Aorta (tissue), 5 donors: ENCODE measurements at places on chromosomes 2 and 18. TPM values are rescaled to one million over a fixed set of nuclear protein-coding genes. Genes with fewer than 3 reads are reported as not detected.

GRCh38 chr2:53006980-53007379 lies 760.6 kb upstream of the CHAC2 start:
- DNase-seq, result no peak

DNA sequence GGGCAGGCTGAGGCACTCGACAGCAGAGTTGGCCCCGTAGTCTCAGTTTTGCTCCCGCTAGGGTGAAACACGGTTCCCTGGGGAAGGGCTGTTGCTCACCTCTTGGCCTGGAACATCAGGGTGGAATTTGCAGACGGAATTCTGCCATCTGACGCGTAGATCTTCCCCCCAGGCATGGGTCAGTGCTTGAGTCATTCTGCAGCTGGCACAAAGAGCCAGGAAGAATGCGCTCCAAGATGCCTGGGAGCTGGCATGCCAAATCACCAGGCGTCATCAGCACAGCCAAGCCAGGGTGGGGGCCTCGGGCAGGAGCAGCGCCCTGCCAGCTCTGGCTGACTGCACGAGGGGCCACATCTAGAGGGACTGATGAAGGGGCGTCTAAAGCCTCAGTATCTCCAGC lies 42.7 kb downstream of the ODC1 start:
- DNase-seq, result peak; percentile 90

GRCh38 chr18:46013484-46014189 lies 46.5 kb upstream of the EPG5 start:
- DNase-seq, result no peak

DNA sequence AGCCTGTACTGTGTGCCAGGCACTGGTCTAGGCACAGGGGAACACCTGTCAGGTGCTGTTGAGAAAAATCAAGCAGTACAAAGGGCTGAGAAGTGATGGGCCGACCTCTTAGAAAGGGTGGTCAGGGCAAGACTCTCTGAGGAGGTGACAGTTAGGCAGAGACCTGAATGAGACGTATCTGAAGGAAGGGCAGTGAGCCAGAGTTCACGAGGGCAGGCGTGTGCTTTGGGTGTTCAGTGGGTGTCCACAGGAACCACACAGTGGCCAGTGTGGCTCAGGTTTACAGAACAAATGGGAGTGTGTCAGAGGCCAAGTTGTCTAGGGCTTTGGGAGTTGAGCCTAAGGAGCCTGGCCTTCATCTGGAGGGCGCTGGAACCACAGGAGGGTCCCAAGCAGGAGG lies 6.2 kb downstream of the ARMC9 start:
- DNase-seq, result no peak

- peak; percentile 90 for DNase-seq
These were observed 316.5 kb downstream of the CYP26B1 start for GRCh38 chr2:71831193-71831577.

GRCh38 chr2:200614249-200614648 lies 28.4 kb downstream of the AOX1 start:
- DNase-seq, result no peak

DNA sequence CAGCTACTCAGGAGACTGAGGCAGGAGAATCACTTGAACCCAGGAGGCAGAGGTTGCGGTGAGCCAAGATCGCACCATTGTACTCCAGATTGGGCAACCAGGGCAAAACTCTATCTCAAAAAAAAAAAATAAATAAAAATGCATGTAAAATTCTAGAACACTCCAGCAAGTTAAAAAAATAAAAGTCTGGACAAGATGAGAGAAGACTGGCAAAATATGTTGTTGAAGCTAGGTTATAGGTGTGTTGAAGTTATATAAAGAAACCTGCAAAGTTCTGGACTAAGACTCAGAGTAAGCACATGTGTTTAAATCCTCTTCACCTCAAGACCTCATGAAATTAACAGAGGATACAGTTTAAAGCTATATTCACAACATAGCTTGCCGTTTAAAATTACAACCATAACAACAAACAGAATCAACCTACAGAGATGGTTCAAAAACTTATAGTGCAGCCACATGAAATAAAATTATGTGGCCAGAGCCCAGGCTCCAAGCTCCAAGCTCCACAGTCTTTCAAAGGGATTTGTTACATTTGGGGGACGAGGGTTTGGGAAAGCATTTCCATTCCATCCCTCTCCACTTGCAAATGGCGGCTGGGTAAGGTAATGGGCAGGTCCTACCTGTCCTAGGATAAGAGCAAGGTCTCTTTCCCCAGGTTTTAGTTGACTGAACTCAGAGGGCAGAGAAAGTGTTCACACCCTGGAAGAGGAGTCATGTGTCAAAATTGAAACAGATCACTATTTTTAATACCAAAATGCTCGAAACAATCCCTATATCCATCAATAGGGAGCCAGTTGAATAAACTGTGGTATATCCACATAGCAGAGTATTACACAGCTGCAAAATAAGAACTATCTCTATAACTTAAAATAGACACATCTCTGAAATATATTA lies 59.9 kb upstream of the MYCN start:
- no peak for DNase-seq

DNA sequence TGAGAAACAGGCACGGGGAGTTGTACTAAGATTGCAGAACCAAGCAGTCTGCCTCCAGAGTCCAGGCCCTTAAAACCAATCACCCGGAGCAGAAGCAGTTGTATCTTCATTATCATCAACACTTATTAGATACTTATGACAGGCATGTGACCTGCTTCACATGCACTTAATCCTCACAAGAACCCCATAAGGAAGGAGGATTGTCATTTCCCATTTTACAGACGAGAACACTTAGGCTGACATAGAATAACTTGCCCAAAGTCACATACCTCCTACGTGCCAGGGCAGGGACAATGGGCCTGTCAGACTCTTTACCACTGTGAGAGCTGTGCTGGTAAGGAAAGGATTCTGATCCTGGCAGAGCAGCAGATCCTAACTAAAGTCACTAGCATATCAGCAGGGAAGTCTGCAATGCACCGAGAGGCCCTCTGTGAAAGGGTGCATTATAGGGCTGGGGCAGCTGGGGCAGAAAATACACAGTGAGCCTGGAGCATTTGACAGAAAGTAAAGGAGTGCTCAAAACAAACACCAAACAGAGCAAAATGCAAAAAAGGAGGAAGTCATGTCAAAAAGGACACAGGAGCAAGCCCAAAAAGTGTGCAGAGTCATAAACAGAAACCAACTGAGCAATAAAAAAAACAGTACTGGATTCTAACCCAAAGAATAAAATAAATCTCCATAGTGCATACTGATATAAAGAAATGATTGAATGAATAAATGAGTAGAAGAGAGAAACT lies 55.9 kb upstream of the SP3 start:
- DNase-seq, result no peak

DNA sequence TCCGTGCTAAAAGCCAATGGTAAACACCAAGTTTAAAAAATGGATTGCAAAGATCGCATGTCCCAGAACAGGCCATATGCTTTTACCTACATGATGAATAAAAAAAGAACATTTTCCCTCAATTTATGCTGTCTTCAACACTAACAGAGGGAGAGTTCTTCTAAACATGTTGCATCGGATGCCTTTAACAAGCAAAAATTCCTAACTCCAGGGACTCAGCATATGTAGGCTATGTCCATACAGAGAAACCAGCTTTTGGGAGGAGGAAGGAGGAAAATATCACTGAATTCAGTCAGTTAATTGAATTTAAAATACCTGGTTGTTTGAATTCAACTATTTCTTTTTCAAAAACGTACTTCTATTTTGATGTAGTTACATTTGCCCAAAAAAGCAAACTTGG lies 28.6 kb downstream of the BCL11A start:
- no peak for DNase-seq

DNA sequence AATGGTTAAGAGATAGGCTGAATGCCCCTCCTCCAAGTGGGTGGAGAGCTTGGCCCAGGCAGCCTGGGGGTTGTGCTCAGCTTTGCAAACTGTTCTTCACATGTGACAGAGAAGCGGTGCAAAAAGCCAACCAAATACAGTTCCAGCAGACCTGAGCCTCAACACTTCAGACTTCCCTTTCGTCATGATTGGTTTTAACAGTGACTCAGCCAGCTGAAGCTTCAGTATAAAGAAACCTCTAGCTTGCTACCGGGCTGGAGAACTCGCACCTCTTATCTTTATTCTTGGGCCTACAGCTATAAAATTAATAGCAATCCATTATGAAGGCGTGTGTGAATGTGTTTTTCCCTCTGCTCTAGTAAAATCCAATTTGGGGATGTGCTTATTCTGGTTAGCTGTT lies 20.0 kb downstream of the SETBP1 start:
- DNase-seq, result no peak

- no peak for DNase-seq
These were observed 134.3 kb downstream of the SOCS6 start for GRCh38 chr18:70423120-70423519.

- DNase-seq, result no peak
These were observed 47.5 kb downstream of the KCNIP3 start for GRCh38 chr2:95344656-95345055.

DNA sequence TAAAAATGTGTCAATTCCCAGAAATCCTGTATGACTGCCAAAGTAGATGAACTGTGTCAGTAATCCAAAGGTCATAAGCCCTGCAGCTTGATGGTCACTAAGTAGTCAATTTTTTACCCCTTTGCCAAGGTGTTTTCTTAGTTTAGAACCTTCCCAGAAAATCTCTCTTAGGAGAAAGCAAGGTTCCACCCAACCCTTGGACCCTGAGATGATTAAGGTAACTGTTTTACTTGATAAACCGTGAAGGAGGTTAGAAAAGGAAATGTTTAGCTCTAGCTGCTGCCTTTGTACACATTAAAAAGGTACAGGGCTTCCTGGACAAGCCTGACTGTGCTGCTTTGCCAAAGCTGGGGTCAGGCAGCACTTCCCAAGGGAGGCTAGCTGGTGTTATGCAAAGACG lies 24.4 kb upstream of the LRP2 start:
- no peak for DNase-seq

DNA sequence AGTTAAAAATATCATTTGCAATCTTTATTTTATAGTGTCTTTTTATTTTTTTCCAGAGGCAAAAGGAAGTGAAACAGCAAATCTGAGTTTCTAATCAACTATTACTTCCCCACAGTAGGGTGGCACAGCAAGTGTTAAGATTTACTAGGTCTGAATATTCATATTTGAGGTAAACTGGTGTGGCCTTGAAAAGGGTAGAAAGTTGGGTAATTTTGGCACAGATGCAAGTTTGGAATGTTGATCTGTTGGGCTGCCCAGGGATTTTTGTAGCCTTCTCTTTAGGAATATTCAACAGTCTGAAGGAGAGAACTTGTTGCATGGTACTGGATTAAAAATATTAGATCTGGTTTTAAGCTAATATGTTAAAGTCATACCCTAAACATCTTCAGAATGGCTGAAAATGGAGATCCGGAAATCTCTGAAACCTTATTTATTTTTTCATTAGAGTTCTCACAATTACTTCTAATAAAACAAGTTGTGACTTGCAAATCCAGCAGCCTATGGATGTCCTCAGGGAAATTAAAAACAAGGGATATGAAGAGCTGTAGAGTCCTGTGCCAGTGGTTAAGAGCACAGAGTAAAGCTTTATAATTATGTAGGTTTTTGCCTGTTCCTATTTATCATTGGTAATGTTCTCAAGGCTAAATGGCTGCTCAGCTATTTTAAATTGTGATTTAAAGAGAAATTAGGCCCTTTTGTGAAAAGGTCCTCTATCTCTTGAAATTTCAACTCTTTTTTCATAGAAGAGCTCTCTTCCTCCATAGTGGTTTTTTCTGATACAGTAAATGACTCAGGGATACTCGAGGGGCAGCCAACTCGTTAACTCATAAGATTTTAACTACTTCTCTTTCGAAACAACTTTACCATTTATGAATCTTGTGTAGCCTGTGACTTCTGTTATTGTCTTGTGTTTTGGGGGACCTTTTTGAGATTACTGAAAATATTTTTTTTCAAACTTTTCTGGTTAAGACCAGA lies 11.0 kb downstream of the TANK start:
- no peak for DNase-seq

- no peak for DNase-seq
These were observed 2.0 kb downstream of the TMEM169 start for GRCh38 chr2:216083464-216084281.

GRCh38 chr2:122031544-122032263 lies 276.3 kb downstream of the TSN start:
- DNase-seq, result no peak

- no peak for DNase-seq
These were observed 63.2 kb downstream of the ZEB2 start for GRCh38 chr2:144456680-144457079.

DNA sequence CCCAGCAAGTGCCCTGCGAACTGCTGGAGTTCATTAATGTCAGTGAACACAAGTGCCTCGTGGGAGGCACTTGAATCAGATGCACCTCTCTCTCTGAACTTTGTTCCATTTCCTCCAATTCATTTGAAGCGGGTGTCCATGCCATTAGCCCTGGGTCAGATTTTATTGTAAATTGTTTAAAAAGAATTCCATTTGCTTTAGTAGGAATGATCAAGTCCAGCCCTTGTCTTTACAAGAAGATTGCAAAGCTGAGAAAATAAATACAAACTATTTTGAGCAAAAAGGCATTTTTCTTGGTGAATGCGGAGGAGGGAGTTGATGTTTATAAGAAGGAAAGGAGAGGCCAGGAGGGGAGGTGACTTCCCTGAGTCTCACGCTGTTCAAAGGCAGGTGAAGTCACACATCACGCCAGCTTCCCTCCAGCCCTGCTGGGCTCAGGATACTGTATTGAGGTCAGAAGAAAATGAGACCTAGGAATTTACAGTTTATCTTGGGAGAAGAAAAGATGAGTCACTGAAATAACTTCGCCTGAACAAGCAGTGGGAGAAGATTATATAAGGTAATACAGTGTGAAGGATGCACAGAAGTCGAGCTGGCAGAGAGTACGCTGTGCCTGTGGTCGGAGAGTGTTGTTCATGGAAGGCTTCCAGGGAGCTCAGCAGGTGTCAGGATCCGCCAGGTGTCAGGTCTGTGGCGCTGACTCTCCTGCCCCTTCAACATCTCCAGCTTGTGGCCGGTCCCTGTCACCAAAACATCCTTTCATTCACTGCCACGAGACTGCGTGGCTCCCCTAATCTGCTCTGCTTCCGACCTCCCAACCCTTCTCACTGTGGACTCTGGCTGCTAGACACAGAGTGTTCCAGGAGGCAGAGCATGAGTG lies 36.5 kb downstream of the EFR3B start:
- no peak for DNase-seq

- no peak for DNase-seq
These were observed 33.6 kb upstream of the VWC2L start for GRCh38 chr2:214377286-214377624.

The KIF5C gene
- 1.5 TPM for polyA plus RNA-seq

The CACNB4 gene
- 1.5 TPM for polyA plus RNA-seq

The MOGAT1 gene
- not detected for polyA plus RNA-seq

The NR4A2 gene
- polyA plus RNA-seq, result 29.2 TPM

The LCT gene
- 24.8 TPM for polyA plus RNA-seq

The EIF5B gene
- polyA plus RNA-seq, result 54.5 TPM

The GALNT3 gene
- 3.4 TPM for polyA plus RNA-seq

The MFSD2B gene
- polyA plus RNA-seq, result 0.05 TPM

The REG1A gene
- 17.3 TPM for polyA plus RNA-seq
